ENCODE measurements at places on chromosomes 2 and 18. TPM values are rescaled to one million over a fixed set of nuclear protein-coding genes. Genes with fewer than 3 reads are reported as not detected.

WNT10A gene
- total RNA-seq, result not detected

FTCDNL1 gene
- 5.3 TPM for total RNA-seq

ABCG8 gene
- not detected for total RNA-seq

KYNU gene
- total RNA-seq, result 3.3 TPM

GLB1L gene
- 4.9 TPM for total RNA-seq

GKN2 gene
- not detected for total RNA-seq

CABYR gene
- 3.1 TPM for total RNA-seq

Measured in esophagus muscularis mucosa (tissue), 4 donors.